GM13977 (cell line): ENCODE measurements at places on chromosomes 6 and 20.
A peak's percentile ranks its signal among the peaks of the same experiment; 100 is the strongest.

GRCh38 chr20:23214903-23215302 is 128.8 kb upstream of the CD93 start:
- no peak for DNase-seq

- DNase-seq = no peak
Observed at GRCh38 chr20:10109641-10110040, 74.9 kb downstream of the ANKEF1 start.

GRCh38 chr20:2537101-2537500 is 728 bp downstream of the TMC2 start:
- no peak for DNase-seq

DNA sequence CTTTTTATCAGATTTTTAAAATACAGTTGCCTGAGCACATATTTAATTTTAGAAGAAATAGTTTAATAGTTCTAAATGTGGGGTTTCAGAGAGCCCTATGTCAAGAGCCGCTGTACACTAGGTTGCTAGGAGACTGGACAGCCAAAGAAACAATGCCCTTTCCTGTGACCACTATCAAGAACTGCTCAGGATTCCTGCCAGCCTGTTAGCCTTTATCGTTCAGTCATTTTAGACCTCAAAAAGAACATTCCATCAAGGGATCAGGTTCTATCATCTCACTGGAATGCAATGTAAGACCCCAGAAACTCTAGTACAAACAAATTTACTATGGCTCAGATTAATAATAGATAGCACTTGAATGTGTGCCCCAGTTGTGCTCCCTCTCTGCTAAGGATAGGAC is 181.2 kb upstream of the CCN2 start:
- DNase-seq = no peak

DNA sequence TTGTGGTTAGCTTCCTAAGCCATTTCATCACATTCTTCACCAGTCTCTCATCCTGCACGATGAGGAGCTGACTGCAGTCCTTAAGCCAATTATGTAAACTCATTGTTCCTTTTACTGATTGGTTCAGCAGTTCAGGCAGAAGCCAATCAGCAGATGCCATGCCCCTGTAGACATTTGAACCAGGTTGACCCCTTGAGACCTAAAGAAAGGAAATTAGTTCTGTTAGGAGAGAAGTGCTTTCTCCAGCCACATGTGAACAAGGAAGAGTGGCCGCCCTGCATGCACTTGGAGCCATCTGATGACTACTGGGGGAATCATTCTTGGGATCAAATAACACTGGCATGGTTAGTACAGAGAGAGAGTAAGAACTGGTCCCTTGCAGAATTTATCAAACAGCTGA is 535.2 kb upstream of the ID4 start:
- DNase-seq = no peak

DNA sequence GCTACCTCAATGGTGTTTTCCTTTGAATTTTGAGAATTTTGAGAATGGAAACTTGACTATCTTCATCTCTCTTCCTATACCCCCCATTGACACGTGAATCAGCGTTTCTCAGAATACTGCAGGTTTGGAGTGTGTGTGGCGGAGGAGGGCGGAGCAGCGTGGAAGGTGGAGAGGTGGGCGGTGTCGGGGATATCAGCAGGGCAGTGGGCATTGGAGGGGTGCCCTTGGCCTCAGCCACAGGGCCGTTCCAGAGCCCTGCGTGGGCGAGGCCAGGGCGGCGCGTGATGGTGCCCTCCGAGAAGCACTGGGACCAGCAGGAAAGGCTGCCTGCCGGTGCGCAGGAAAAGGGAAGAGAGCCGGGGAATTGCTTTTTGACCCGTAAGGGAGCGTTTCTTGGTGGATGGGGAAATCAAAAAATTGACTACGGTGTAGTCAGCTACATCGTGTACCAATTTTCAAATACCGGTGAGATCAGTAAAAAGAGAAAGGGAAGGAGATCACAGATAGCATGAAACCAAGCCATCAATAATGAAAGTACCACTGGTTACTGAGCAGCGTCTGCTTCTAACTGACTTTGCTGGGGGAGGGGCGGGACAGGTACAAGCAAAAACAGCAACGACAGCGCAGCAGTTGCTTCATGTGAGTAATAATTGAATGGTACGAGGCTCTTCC is 82.7 kb upstream of the DUSP22 start:
- peak; percentile 88 for DNase-seq

GRCh38 chr20:57323034-57323433 is 6.6 kb upstream of the SPO11 start:
- DNase-seq = no peak

- no peak for DNase-seq
Observed at GRCh38 chr6:64988148-64988547, 718.9 kb downstream of the EYS start.

GRCh38 chr6:46530896-46531295 is 39.6 kb upstream of the RCAN2 start:
- no peak for DNase-seq

GRCh38 chr20:43576108-43576507 is 14.6 kb upstream of the IFT52 start:
- DNase-seq = no peak

DNA sequence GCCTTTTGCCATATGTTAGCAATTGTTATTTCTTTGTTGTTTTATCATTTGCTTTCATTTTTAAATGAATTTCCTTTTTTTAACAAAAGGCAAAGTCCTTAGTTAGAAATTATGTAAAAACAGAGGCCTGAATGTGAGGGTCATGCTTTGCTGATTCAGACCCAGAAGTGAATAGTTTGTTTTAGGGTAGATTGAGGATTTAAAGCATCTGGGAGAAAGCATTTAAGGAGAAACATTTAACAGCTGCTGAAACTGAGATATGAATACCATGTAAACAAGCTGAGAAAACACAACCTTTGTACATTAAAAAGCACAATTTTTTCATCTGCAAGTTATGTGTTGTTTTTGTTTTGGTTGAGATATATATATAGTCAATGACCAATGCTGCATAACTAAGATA is 8.0 kb downstream of the HTR1B start:
- no peak for DNase-seq
